ENCODE measurements at places on chromosomes 11 and 22.

GRCh38 chr11:12704049-12704448, 29.8 kb downstream of the TEAD1 start:
- DNase-seq, result no peak

- no peak for DNase-seq
Measured at GRCh38 chr11:56271092-56271491, 2.9 kb upstream of the OR5T1 start.

- no peak for DNase-seq
Measured at GRCh38 chr11:119637481-119637880, 91.5 kb downstream of the NECTIN1 start.

- no peak for DNase-seq
Measured at GRCh38 chr22:19760951-19761724, 560 bp downstream of the TBX1 start.

GRCh38 chr11:113248702-113249490, 65.5 kb upstream of the TTC12 start:
- DNase-seq, result no peak

- DNase-seq, result no peak
Measured at GRCh38 chr11:104547996-104548661, 350.1 kb downstream of the CASP12 start.

DNA sequence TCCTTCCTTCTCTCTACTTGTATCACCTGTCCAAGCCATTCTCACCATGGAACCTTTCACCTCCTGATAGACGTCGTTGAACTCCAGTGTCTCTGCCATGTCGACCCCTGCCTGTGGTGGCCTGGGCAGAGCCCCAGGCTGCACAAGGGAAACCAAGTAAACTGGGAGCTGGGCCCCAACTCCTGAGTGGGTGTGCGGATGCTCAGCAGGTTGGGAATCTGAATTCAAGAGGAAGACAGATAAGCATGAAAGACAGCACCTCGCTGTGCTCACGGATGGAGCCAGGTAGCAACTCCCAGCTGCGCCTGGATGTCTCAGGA, 709 bp downstream of the SSRP1 start:
- no peak for DNase-seq

- DNase-seq, result no peak
Measured at GRCh38 chr11:66070604-66071380, 720 bp downstream of the PACS1 start.

GRCh38 chr22:30695871-30696655, 1.4 kb downstream of the OSBP2 start:
- no peak for DNase-seq

GRCh38 chr22:19213442-19214077, 35.0 kb upstream of the SLC25A1 start:
- DNase-seq, result no peak
